ENCODE measurements at places on chromosomes 7 and 10.

- DNase-seq = no peak
Measured at GRCh38 chr10:69846293-69846921, 44.7 kb downstream of the COL13A1 start.

DNA sequence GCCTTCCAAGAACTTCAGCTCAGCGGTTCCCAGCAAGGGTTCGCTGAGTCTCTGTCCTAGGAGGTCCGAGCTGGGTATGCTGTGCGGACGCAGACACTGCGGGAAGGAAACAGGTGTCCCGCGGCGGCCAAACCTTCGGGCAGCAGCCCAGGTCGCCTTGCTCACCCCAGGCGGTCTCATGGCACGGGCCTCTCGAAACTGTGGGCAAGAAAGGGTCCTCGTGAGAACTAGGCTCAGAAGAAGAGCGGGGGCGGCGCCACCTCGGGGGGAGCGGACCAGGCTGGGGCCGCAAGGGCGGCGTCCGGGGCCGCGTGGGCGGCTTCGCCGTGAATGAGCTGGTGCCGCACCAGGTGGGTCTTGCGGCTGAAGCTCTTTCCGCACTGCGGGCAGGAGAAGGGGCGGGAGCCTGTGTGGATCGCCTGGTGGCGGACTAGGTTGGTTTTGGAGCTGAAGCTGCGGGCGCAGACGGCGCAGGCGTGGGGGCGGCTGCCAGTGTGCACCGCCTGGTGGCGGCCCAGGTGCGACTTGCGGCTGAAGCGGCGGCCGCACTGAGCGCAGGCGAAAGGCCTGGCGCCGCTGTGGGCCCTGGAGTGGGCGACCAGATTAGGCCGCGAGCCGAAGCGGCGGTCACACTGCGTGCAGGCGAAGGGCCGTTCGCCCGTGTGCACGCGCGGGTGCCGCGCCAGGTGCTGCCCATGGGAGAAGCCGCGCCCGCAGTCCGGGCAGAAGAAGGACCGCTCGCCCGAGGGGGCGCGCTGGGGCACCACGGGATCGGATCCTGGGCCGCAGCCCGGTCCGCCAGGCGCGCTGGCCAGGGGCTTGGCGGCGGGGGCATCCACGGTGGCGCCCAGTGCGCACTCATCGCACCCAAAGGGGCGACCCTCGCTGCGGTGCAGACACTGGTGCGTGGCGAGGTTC, 8.6 kb downstream of the ZNF467 start:
- DNase-seq = no peak

- DNase-seq = no peak
Measured at GRCh38 chr10:74208997-74209396, 58.0 kb downstream of the ADK start.

DNA sequence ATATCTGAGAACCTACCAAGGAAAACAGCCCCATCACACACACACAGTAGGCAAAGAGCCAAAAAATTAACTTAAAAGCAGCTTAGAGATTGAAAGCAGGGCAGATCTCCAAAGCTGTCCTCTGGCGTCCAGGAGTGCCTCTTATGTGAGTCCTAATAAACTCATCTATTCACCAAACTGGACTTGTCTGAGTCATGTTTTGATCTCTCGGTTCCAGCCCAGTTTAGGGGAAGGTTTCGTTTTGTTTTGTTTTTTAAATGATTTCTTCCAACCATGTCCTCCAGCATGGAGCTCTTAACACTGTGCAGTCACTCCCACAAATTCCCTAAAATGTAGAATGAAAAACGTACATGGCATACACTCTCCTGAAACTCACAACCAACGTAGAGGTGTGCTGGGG, 6.7 kb upstream of the PRSS37 start:
- no peak for DNase-seq

DNA sequence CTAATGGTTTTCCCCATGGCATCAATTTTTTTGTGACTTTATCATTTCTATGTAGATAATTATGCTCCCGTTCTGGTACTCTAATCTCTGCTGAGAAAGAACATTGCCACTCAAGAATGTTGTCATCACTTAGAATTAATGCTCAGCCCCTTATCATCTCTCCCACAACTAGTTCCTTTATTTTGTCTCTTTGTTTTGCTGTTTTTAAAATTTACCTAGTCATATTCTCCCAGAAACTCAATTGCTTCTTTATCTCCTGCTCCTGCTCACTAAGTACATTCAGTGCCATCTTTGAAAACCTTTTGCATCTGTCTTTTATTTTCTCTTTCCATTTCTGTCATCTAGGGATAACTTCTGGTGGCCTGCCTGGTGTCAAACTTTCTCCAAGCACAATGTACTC, 324.9 kb upstream of the MTPN start:
- DNase-seq = no peak

DNA sequence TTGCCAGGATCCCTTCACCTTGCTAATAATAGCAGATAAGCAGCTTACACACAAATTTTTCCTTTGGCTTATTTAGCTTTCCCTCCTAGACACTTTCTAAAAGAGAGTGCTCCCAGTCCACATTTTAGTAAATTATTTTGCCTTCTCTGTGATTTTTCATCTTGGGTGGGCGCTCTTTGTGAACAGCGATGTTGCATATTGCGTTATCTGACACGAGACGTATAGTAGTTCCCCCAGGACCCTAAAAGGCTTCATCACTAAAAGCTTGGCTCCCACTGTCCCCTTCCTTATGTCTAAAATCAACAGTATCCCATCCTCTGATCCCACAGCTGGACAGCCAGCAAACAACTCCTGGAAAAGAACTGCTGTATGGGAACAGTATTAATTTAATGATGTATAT, 232.9 kb downstream of the DYNC1I1 start:
- DNase-seq = no peak

DNA sequence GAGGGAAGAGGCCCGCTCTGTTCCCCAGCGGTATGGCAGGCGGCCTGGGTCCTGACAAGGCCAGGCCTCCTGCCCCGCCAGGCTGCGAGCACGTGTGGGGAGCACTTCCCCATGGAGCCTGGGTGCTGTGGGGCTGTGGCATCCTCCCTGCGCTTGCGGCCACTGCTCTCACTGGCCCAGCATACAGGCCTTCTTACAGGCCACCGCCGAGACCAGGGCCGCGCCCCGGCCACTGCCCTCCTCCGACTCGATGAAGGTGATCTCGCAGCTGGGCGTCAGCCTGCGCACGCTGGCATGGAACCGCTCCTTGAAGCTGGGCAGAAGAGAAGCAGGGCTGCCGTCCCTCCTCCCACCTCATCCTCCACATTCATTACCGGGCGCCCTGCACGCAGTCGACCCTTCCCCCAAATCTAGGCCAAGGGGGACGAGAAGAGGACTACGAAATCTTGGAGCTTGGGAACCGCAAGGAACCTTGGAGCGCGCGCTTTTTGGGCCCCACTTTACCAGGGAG, 3.9 kb upstream of the MYL7 start:
- no peak for DNase-seq

DNA sequence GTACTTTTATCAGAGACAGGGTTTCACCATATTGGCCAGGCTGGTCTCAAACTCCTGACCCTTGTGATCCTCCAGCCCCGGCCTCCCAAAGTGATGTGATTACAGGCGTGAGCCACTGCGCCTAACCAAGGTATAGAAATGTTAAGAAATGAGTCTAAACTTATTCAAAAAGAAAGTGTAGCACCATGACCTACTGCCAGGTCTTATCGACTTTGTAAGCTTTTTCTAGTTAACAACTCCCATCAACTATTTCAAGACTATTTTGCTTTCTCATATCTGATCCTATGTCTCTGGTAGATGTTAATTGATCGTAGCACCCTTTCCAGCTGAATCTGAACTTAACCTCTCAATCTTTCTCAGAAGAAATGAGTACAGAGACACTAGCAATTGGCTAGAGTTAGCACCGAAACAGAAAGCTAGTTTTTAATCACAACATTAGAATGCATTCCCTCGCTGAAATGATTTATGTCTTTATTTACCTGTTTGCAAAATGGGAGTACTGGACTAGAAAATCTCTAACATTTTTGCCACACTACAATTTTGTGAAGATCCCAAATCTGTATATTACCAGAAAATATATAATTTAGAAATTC, 114.0 kb upstream of the HGF start:
- DNase-seq = no peak

- no peak for DNase-seq
Measured at GRCh38 chr7:96599288-96599936, 110.2 kb downstream of the SEM1 start.

- no peak for DNase-seq
Measured at GRCh38 chr10:119406601-119407253, 135.8 kb downstream of the RGS10 start.

- DNase-seq = no peak
Measured at GRCh38 chr10:117152668-117153067, 14.6 kb upstream of the VAX1 start.

DNA sequence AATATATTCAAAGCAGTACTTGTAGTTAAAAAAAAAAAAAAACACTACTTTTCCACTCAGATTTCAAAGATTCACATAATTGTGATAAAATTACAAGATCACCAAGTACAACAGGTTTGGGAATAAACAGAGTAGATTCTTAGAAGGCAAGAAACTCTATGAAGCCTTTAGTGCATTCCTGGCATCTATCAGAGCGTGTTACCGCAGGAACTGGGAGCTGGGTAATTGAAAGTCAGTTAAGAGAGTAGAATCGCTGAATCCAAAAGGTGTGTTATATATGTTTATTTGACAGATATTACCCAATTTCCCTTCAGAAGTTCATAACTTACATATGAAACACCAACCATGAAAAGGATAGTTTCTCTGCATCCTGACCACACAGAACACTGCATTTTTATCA, 159.2 kb upstream of the PLXNA4 start:
- no peak for DNase-seq

- DNase-seq = no peak
Measured at GRCh38 chr7:139682136-139683013, 95.4 kb downstream of the HIPK2 start.

DNA sequence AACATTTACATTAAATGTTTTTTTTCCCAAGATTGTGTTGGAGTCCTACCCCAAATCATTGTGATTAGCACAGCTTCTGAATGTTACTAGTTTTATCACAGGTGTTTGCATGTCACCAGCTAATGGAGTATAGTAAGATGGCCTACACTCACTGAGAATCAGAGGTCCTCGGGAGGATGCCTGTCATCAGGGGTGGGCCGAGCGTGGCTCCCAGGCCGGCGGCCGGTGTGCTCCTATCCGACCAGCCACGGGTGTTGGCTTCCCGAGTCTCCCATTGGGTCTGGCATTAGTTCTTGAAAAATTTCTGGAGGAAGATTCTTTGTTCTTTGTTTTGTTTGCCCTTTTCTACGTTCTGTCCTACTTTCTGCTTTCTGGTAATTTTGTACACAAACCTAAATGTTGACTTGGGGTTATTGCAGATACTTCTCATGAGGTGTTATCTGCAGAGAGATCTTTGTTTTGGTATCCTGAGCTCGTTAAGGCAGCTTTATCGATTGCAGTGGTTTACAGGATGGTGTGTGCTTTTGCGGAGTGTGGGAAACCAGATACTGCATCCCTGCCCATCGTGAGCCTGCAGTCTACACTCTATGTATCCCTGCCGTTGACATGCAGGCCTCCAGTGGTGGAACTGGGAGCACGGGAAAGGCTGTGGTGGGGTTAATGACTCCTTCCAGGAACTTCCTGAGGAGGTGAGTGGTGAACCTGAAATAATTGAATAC, 67.3 kb upstream of the DNAJB6 start:
- DNase-seq = no peak

DNA sequence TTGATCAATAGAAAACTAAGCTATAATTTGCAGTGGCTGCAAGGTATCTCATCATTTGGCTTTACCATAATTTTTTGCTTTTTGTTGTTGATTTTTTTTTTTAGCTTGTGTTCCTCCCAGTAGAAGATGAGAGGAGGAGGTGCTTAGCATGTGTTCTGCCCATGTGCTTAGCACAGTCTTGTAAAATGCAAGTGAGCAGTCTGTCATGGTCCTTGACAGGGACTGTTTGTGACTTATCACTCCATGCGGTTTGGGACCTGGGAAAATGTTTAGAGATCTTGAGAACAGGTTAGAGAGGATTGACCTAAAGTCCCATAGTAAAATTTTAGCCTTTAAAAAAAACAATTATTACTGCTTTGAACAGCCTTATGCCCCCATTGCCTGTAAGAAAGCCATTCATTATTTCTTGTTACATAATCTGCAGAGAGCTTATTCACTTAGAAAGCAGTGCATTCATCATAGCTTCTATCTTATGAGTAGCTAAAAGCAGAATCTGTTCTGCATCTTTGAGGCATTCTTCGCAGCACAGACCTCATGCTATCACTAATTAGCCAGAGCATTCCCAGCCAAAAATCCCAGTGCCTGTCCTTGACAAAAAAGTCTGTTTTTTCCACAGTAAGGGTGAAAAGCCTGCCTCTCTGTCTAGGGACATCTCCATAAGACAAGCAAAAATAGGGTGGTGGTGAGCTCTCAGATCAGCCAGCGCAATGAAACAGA, 748.7 kb upstream of the GALNT17 start:
- no peak for DNase-seq

- no peak for DNase-seq
Measured at GRCh38 chr10:103969857-103970627, 3.1 kb downstream of the SLK start.

DNA sequence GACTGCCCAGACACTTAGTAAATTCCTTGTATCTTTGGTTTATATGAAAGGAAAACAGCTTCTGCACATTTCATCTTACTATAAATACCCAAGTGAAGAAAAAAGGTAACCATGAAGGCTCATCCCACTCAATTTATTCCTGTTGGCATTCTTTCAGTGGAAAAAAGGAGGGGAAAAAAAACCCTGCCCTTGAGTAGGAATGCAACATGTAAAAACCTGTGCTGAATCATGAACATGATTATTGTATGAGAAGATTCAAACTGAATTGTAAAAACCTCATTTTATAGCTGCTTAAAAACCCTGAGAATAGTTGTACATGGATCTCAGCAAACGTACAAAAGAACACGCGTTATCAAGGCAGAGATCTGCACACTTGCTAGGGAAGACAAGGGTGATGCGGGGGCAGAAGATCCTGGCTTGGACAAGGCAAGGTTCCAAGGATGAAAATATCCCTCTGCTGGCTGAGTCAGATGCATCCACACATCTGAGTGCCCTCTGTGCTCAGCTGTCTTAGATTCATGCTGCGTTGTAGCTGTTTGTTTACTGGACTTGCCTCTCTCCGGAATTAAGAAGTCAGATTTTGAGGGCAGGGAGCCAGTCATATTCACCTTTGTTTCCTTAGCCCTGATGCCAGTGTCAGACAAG, 658.2 kb downstream of the PARD3 start:
- no peak for DNase-seq

GRCh38 chr10:97916586-97916985, 66.9 kb downstream of the GOLGA7B start:
- no peak for DNase-seq

DNA sequence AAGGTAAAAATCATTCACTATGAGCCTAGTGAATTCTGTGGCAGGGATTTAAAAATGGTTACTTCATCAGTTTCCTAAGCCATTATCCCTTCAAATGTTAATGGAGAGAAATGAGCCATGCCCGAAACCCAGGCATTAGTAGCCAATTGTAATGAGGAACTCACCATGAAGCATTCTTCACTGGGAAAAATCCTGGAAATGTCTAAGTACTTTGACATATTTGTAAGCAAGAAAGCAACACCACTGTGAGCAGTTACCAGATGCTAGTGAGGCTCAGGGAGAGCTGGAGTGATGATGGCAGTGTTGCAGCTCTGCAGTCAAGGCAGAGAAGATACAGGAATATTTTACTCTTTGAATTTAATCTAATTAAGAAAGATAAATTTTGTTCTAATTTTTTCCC, 220.0 kb upstream of the MBL2 start:
- no peak for DNase-seq

- no peak for DNase-seq
Measured at GRCh38 chr7:153399554-153399940, 640.0 kb downstream of the ACTR3B start.

Data from stimulated activated CD4-positive, alpha-beta T cell treated with anti-CD3 and anti-CD28 coated beads, Interleukin-12 subunit alpha, Interleukin-12 subunit beta, amount 100 ng/mL, for 24 hours (primary cell).